ENCODE measurements at places on chromosomes 3 and 15. TPM values are rescaled to one million over a fixed set of nuclear protein-coding genes. Genes with fewer than 3 reads are reported as not detected.

GADL1 gene
- total RNA-seq, result not detected

CATSPER2 gene
- 1.9 TPM for total RNA-seq

DAZL gene
- 0.33 TPM for total RNA-seq

GRCh38 chr3:108475220-108475782 is 35.1 kb downstream of the MYH15 start:
- no peak overlapping the region for H3K27ac ChIP-seq
- H3K4me3 ChIP-seq, result no peak overlapping the region
- H3K27me3 ChIP-seq, result no peaks in the 10 kb centered on the region
- DNase-seq, result no peak

GRCh38 chr3:197706658-197707057 is 30.0 kb downstream of the RUBCN start:
- H3K4me3 ChIP-seq, result no peak overlapping the region
- DNase-seq, result no peak
- H3K27ac ChIP-seq, result no peak overlapping the region
- peaks cover 17% of the 10 kb centered on the region for H3K36me3 ChIP-seq
- peaks cover 2% of the 10 kb centered on the region for H3K27me3 ChIP-seq

DNA sequence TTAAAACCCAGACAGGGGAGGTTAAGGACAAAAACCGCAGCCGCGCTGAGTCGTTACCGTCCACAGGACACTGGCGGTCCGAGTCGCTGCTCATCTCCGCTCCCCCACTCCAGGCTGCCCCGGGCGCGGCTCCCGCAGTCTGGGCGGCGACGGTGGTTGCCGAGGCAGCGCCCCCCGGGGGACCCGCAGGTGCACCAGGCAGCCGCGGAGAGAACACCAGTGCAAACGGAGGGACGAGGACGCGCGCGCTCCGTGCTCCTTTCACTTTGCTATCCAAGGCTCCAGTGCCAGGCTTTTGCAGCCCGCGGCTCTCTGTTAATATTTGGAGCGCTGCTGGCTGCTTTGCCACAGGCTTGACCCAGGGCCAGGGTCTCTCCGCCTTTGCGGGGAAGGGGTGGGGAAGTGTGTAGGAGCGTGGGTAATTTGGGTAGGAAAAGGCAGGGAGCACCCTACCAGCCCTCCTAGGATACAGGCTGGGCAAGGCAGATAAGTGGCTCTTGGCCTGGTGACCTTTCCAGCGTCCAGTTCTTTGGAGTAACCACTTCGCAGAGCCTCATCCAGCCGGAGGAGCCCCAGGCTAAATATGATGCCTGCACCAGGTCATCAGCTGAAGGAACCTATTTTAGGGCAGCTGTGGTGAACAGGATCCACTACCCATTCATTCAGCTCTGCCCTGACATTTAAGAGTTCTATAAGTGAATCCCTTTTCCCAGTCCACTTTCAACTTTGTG is at the start of gene GADL1:
GADL1 (minus strand) TSS at position 141 of the 731 bp plus-strand sequence; CDS start at position 94, 47 bp downstream.
- H3K36me3 ChIP-seq, result no peaks in the 10 kb centered on the region
- peak; percentile 38 for DNase-seq
- peak within 1 kb of the TSS; percentile 77 for H3K4me3 ChIP-seq
- H3K4me1 ChIP-seq, result peaks cover 16% of the 10 kb centered on the region
- no peak within 1 kb of the TSS for H3K27ac ChIP-seq

GRCh38 chr3:184229394-184230080 is at the start of gene VWA5B2:
VWA5B2 (plus strand) TSS chr3:184229585; CDS start chr3:184230529, 944 bp downstream.
- peaks cover 31% of the 10 kb centered on the region for H3K27me3 ChIP-seq
- peak; percentile 63 for DNase-seq
- no peak within 1 kb of the TSS for H3K27ac ChIP-seq
- no peak within 1 kb of the TSS for H3K4me3 ChIP-seq
- peaks cover 8% of the 10 kb centered on the region for H3K36me3 ChIP-seq
- peaks cover 11% of the 10 kb centered on the region for H3K4me1 ChIP-seq

GRCh38 chr3:152230370-152230769 is 38.4 kb upstream of the MBNL1 start:
- no peak for DNase-seq
- H3K27ac ChIP-seq, result no peak overlapping the region
- peaks cover 5% of the 10 kb centered on the region for H3K4me1 ChIP-seq
- no peaks in the 10 kb centered on the region for H3K27me3 ChIP-seq

- no peaks in the 10 kb centered on the region for H3K36me3 ChIP-seq
- DNase-seq, result no peak
- H3K27me3 ChIP-seq, result no peaks in the 10 kb centered on the region
- no peak overlapping the region for H3K4me3 ChIP-seq
- H3K4me1 ChIP-seq, result peaks cover 7% of the 10 kb centered on the region
These were observed 123.1 kb downstream of the DMXL2 start for GRCh38 chr15:51499379-51499976.

DNA sequence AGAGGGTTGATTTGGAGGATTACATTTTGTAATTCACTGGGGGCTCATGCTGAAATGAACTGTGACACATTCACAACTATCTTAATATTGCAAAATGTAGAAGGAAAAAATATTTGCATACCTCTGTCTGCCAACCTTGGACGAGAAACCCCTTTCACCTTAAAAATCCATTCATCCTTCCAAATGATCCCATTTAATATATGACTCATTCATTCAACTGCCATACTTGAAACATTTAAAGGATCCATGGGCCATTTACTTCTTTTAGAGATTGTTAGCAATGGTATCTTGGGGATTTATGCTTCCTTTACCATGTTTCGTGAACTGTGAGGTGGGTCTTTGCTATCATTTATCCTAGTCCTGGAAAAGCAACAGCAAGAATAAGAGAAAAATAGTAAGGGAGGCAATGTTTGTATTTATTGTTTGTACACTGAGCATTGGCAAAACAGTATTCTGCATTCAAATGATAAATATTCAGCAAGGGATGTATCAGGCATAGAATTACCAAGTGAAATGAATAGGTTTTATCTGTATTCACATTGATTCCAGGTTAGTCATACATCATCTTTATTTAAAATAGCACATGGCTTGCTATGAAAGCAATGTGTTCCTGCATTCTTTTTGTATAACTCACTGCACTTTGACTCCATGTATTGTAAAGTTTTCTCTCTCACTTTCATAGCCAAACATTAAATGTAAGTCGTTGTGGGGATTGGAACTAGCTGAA is 378.1 kb downstream of the NSUN3 start:
- H3K27ac ChIP-seq, result no peak overlapping the region
- H3K27me3 ChIP-seq, result no peaks in the 10 kb centered on the region
- DNase-seq, result no peak
- H3K36me3 ChIP-seq, result no peaks in the 10 kb centered on the region
- no peak overlapping the region for H3K4me3 ChIP-seq

DNA sequence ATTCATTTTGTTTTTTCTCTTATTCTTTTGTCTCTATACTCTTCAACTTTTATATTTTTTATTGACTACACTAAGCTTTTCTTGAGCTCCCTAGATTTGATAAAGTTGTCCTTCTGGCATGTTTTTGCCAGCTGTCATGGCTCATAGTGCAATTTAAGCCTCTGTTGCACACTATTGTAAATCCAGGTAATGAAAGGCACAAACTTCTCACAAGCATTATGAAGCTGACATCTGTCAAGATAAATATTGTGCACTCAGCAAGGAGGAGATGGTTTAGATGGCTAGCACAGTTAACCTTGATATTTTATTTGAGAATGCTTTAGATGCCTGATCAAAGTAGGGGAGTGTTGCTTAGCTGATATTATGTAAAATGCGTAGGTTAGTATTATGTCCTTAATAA is 1280.9 kb downstream of the NSUN3 start:
- no peaks in the 10 kb centered on the region for H3K36me3 ChIP-seq
- no peak overlapping the region for H3K27ac ChIP-seq
- H3K4me1 ChIP-seq, result no peaks in the 10 kb centered on the region

Measured in endothelial cell (in vitro differentiated cells).